ENCODE measurements at places on chromosomes 7 and 10.

DNA sequence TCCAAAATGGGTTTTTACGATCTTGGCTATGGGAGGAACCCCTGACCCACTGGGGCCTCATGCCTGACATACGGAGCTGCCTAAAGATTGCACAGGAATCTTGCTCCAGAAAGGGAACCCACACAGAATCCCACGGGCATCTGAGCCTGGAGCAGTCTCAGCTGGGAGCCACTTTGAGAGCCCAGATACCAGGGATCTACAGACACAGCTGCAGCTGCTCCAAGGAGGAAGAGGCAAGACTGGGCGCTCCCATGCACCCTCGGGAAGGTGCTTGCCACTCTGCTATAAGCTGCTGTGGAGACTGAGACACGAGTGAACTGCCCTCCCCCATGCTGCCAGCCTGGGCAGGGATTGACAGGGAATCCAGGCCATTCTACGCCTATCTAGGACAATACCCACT is 202.5 kb downstream of the REEP3 start:
- no peak for DNase-seq
- no peaks in the 10 kb centered on the region for H3K27me3 ChIP-seq

- peak; percentile 78 for DNase-seq
- H3K36me3 ChIP-seq, result peaks cover 36% of the 10 kb centered on the region
- H3K4me1 ChIP-seq, result no peaks in the 10 kb centered on the region
- no peaks in the 10 kb centered on the region for H3K27me3 ChIP-seq
- peak overlapping the region; percentile 87 for H3K4me3 ChIP-seq
Observed at GRCh38 chr7:56033671-56034432, 17.4 kb downstream of the PSPH start.

- H3K36me3 ChIP-seq, result peaks cover 44% of the 10 kb centered on the region
- H3K4me3 ChIP-seq, result peak overlapping the region; percentile 91
- DNase-seq, result no peak
- H3K27ac ChIP-seq, result no peak overlapping the region
- no peaks in the 10 kb centered on the region for H3K27me3 ChIP-seq
Observed at GRCh38 chr7:92832534-92833023, 3.8 kb downstream of the CDK6 start.

DNA sequence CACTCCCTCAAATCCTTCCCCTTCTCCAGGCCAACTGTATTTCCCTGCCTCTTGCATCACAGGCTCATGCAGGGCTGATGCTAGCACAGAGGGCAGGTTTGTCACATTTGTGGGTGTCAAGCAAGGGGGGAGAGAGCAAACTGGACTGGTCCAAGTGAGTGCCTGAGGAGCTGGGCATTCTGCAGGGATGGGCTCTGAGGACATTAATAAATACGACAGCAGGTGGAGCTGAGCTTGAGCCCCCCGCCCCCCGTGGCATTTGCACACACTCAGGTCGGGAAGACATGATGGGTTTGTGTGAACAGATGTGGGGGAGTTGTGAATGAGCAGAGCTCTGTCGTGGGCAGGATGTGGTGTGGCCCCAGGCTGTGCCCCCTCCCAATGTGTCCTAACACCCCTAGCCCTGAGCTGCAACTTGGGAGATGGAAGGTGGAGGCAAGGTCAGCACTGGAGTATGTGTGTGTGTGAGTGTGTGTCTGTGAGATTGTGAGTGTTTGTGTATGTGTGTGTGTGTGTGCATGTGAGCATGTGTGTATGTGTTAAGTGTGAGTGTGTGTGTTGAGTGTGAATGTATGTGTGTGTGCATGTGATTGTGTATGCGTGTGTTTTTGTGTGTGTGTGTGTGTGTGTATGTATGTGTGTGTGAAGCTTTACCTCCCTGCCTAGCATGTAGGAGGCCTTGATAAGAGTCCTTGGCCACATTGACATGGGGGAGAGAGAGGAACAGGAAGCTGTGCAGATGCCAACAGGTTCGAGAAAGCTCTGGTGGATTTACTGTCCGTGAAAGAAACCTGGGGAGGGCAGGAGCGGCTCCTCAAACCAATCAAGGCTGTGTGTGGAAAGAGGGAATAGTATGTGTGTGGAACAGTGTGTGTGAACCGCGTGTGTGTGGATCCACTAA is 9.1 kb downstream of the RASSF4 start:
- DNase-seq, result no peak
- no peaks in the 10 kb centered on the region for H3K36me3 ChIP-seq
- H3K4me1 ChIP-seq, result peaks cover 10% of the 10 kb centered on the region

DNA sequence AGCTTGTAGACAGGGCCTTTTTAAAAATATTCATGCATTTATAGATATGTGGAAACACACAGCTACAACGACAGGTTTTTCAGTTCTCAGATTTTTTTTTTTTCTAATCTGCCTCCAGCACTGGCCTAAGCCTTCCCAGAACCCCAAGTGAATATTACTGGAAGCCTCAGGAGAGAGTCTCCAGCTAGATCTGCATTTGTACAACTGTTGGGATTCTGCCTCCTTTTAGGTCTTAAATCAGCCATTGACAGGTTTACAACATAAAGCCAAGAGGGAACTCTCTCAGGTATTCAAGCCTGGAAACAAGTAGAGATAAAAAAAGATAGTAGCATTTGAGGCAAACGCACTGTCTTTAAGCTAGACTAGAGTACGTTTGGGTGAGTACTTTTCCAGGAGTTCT is 275.8 kb downstream of the ANKRD30A start:
- DNase-seq, result no peak
- H3K27me3 ChIP-seq, result no peaks in the 10 kb centered on the region
- no peaks in the 10 kb centered on the region for H3K36me3 ChIP-seq

DNA sequence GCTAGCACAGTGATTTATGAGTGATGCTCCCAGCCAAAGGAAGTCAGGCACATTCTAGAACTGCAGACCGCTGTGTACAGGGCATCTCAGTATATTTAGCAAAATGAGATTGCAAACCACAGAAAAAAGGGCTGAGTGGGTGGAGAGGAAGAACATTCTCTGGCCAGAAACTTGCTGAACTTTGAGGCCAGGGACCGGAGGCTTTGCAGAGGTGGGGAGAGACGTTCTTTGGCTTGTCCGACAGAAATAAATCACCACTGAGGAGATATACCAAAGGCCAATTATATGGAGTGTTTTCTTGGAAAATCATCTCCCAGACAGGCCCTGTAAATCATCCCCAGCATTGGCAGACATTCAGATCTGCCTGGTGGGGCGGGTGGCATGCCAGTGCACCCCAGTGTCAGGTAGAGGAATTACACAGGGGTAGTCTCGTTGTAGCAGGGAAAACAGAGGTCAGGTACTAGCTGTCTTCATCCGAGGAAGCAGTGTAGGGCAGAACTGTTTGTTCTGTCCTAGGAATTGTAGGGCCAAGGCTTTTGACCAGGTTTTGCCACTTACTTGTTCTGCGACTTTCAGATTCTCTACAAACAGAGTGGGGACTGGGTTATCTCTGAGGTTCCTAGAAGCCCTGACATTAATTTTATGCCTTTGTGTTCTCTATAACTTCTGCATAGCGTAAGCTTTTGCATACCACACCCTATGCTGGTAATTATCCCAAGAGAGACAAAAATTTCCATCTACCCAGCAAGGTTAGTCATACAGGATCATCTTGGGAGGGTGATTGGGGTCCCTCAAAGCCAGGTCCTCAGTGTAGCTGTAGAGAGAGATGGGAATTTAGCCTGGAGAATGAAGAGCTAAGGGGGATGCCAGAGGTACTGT is 655.6 kb downstream of the LRMDA start:
- no peak overlapping the region for H3K27ac ChIP-seq
- H3K4me3 ChIP-seq, result no peak overlapping the region
- H3K36me3 ChIP-seq, result no peaks in the 10 kb centered on the region
- DNase-seq, result no peak

GRCh38 chr10:35017608-35018007 is 72.5 kb downstream of the CUL2 start:
- no peak for DNase-seq
- no peak overlapping the region for H3K4me3 ChIP-seq
- no peaks in the 10 kb centered on the region for H3K36me3 ChIP-seq
- H3K4me1 ChIP-seq, result no peaks in the 10 kb centered on the region
- H3K27me3 ChIP-seq, result no peaks in the 10 kb centered on the region

DNA sequence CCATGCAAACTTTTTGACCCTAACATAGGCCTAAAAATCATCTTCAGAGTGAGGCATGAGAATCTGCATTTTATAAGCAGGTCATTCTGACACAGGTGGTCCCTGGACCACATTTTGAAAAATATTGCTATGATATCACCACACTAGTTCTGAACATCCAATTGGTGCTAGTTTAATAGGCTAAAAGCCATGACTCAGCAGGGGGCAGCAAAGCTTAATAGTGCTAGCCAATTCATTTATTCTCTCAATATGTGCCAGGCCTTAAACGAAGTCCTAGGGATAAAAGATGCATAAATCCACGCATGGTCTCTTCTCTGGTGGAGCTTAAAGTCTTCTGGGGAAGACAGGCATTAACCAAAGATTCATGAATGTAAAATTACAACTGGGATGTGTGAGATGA is 10.2 kb upstream of the SLC25A28 start:
- H3K4me1 ChIP-seq, result peaks cover 2% of the 10 kb centered on the region
- no peaks in the 10 kb centered on the region for H3K36me3 ChIP-seq
- H3K4me3 ChIP-seq, result no peak overlapping the region
- no peak overlapping the region for H3K27ac ChIP-seq

DNA sequence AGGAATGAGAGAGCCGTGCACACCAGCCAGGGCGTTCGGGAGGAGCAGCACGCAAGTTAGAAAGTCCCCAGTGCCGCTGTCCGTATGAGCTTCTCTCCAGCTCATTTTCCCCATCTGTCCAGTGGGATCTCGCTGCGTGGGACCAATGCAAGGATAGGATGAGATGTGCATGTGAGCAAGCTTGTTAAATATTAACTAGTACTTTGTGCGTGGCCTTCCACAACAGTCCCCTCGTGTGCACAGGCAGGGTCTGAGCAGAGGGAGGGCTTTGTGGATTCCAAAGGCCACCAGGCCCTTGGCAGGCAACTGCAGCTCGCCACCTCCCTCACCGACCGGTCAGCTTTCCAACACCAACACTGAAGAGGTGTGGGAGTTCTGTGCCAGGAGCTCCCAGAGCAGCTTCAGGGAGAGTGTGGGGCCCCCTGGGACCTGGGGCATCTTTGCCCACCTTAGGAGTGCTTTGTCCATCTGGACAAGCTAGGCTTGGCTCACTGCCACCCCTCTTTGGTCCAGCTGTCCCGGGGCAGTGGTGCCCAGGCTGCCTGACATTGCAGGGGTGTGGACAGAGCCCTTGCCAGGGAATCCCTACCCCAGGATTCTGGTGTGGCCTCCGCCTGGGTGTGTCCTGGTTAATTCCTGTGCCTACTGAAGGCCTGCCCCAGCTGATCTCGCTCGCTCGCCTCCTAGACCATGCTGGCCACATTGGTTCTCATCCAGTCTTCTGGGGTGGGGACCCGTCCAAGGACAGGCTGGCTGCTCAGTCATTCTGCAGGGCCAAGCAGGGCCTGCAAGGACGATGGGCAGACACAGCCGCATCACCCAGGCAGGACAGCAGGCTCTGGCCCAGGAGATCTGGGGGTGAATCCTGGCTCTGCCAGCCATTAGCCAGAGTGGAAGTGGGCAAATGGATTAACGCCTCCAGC is 5.3 kb downstream of the FAM20C start:
- no peak overlapping the region for H3K27ac ChIP-seq
- peaks cover 27% of the 10 kb centered on the region for H3K36me3 ChIP-seq
- peaks cover 18% of the 10 kb centered on the region for H3K4me1 ChIP-seq
- no peak for DNase-seq
- no peak overlapping the region for H3K4me3 ChIP-seq

DNA sequence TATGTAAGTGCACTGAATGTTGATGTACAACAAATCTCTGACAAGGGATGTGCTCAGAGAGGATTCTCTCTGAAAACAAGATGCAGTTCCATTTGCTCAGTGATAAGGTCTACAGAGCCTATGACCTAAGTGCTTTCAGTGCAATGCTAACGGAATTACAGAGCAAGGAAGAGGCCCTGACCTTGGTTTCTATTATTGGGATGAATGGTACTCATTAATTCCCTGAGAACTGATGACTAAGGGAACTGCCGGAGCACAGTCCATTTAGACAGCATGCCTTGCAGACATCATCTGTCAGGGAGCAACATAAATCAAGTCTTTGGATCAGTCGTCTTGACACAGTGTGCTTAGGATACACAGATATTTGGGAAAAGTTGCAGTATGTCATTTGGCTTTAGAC is 340.8 kb downstream of the PHTF2 start:
- H3K4me1 ChIP-seq, result no peaks in the 10 kb centered on the region
- no peak overlapping the region for H3K27ac ChIP-seq
- no peaks in the 10 kb centered on the region for H3K36me3 ChIP-seq
- H3K4me3 ChIP-seq, result no peak overlapping the region
- no peak for DNase-seq

DNA sequence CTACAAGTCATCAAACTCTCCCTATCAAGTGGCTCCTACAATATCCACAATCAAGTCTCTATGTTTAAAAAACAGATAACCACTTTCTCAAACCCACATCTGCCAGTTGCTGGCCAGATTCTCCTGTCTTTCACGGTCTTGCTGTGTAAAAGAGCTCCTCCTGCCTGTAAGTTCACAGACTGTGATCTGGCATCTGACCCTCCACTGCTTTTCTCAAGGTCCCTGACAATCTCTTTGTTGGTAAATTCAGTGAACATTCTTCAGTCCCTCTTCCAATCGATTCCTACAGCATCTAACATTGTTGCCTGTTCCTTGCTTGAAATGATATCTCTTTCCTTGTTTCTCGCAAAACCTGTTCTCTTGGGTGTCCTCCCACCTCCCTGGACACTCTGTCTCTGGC is 18.5 kb upstream of the LMOD2 start:
- no peak overlapping the region for H3K4me3 ChIP-seq
- peaks cover 3% of the 10 kb centered on the region for H3K4me1 ChIP-seq
- no peaks in the 10 kb centered on the region for H3K36me3 ChIP-seq
- H3K27ac ChIP-seq, result no peak overlapping the region

GRCh38 chr10:4781955-4782354 is 44.1 kb upstream of the AKR1E2 start:
- no peaks in the 10 kb centered on the region for H3K4me1 ChIP-seq
- no peak overlapping the region for H3K4me3 ChIP-seq
- no peak for DNase-seq
- no peaks in the 10 kb centered on the region for H3K36me3 ChIP-seq
- H3K27ac ChIP-seq, result no peak overlapping the region
- no peaks in the 10 kb centered on the region for H3K27me3 ChIP-seq

DNA sequence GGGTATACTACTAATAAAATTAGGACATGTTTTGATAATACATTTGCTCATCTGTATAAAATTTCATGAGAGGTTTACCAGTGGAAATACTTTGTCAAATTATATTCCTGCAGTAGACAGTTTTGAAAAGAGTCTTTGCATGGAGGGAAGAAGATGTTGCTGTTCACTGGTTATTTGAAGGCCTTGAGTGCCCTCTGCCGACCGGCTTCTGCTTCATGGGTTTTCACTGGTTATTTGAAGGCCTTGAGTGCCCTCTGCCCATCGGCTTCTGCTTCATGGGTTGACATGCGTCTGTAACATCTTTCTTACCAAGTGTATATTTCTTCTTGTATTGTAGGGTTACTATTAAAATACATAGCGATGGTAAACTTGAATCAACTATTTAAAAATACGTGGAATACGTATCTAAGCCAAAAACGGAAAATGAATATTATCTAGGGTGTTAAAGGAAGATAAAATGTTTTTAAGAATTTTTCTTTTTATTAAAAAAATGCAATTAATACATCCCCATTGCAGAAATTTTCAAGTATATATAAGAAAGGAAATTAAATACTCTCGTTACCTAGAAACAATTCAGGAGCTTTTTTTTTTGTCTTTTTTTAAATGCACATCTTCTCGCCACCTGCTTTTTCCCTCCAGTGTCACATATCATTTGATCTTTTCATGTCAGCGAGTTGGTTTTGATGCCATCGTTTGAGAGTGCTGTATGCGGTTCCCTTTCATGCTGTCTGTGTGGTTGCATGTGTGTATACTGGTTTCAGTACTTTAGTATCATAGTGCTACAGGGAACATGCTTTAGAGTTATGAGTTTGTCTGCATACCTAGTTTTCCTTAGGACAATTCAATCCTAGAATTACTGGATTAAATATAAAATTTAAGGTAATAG is 73.4 kb downstream of the SHH start:
- no peak overlapping the region for H3K27ac ChIP-seq
- H3K36me3 ChIP-seq, result peaks cover 29% of the 10 kb centered on the region
- H3K4me3 ChIP-seq, result no peak overlapping the region
- peak; percentile 30 for DNase-seq
- H3K27me3 ChIP-seq, result no peaks in the 10 kb centered on the region

Measured in neuronal stem cell (in vitro differentiated cells).